ENCODE measurements at places on chromosomes 1 and 21. TPM values are rescaled to one million over a fixed set of nuclear protein-coding genes. Genes with fewer than 3 reads are reported as not detected.

Gene GBP3
- 48.4 TPM for total RNA-seq

Gene TRMT1L
- total RNA-seq = 21.2 TPM

Gene DCST1
- total RNA-seq = not detected

Gene CNN3
- total RNA-seq = 376 TPM

Gene C1orf74
- 2.6 TPM for total RNA-seq

Gene BSND
- total RNA-seq = not detected

Gene C1orf87
- not detected for total RNA-seq

Gene AMY2A
- total RNA-seq = not detected

Gene ZNF683
- total RNA-seq = not detected

Gene PDZK1
- 0.39 TPM for total RNA-seq

Gene FBXO2
- total RNA-seq = 4.2 TPM

Gene ATP6V1G3
- not detected for total RNA-seq

Gene TFAP2E
- 0.65 TPM for total RNA-seq

Gene F5
- 0.11 TPM for total RNA-seq

Gene SYT14
- 0.32 TPM for total RNA-seq

Gene SERPINC1
- not detected for total RNA-seq

Gene RPAP2
- total RNA-seq = 15.9 TPM

All from articular chondrocyte of knee joint (primary cell).